ENCODE measurements at places on chromosomes 16 and 17.
A peak's percentile ranks its signal among the peaks of the same experiment; 100 is the strongest.

GRCh38 chr16:54174201-54174600 is 112.4 kb downstream of the IRX3 start:
- H3K27ac ChIP-seq = no peak overlapping the region
- no peaks in the 10 kb centered on the region for H3K4me1 ChIP-seq
- DNase-seq = no peak
- H3K36me3 ChIP-seq = no peaks in the 10 kb centered on the region
- H3K27me3 ChIP-seq = no peaks in the 10 kb centered on the region
- H3K4me3 ChIP-seq = no peak overlapping the region

- no peaks in the 10 kb centered on the region for H3K36me3 ChIP-seq
- no peaks in the 10 kb centered on the region for H3K27me3 ChIP-seq
- no peak for DNase-seq
- no peak overlapping the region for H3K4me3 ChIP-seq
- no peaks in the 10 kb centered on the region for H3K4me1 ChIP-seq
Observed at GRCh38 chr16:23128056-23128455, 21.2 kb downstream of the USP31 start.

- no peak for DNase-seq
- peaks cover 75% of the 10 kb centered on the region for H3K36me3 ChIP-seq
- H3K27me3 ChIP-seq = no peaks in the 10 kb centered on the region
- H3K27ac ChIP-seq = no peak overlapping the region
Observed at GRCh38 chr16:57166951-57167350, 18.9 kb downstream of the PSME3IP1 start.

DNA sequence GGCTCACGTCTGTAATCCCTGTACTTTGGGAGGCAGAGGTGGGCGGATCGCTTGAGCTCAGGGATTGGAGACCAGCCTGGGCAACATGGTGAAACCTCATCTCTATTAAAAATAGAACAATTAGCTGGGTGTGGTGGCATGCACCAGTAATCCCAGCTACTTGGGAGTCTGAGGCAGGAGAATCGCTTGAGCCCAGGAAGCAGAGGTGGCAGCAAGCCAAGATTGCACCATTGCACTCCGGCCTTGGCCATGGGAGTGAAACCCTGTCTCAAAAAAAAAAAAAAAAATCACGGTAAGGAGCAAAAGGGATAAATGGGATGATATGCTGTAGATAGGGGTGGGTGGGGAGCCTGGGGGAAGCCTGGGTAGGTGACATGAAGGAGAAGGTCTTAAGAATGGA is 20.4 kb upstream of the TMEM98 start:
- no peaks in the 10 kb centered on the region for H3K36me3 ChIP-seq
- H3K27me3 ChIP-seq = peaks cover 4% of the 10 kb centered on the region
- no peak overlapping the region for H3K27ac ChIP-seq
- H3K4me3 ChIP-seq = no peak overlapping the region
- DNase-seq = no peak

DNA sequence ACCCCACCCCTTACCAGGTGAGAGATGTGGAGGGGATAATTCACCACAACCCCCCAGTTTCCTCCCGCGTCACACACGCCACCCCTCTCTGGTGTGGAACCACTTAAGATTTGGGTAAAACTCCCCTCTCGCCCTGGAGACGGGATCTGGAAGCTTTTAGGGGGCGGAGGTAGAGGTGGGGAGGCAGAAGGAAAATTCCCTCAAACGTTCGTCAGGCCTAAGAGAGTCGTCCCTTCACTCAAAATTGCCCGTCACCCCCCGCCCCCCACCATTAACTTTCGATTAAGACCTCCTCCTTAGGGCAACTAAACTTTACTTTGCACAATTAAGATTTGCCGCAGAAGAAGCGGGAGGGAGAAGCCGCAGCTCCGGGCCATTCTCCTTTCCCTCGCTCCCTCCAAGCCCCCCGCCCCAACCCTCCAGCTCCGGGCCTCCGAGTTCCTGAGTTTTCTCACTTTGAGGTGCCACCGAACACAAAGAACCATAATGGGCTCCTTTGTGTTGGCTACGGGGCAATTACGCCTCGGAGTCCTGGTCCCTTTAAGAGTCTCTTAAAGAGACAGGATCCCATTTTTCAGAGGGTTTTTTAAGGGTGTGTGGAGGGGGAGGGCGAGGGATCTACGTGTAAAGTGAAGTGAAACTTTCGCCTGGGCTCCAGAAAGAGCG is 985 bp upstream of the FZD2 start:
- H3K27me3 ChIP-seq = no peaks in the 10 kb centered on the region
- peaks cover 20% of the 10 kb centered on the region for H3K4me1 ChIP-seq
- H3K27ac ChIP-seq = peak overlapping the region; percentile 31
- no peaks in the 10 kb centered on the region for H3K36me3 ChIP-seq
- peak; percentile 73 for DNase-seq

DNA sequence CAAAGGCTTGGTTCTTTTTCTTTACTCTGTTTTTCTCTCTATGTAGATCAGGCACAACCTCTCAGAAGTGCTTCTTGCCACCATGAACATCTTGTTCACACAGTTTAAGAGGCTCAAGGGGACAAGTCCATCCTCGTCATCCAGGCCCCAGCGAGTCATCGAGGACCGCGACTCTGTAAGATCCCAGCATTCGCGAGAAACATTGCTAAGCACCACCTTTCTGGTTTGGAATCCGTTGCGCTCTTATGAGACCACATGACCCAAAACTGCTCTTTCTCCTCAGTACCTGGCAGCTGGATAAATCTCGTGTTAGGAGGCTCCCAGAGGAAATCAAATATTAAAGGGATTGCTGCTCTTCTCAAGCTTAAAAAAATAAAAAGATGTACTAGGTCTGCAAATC is 23.3 kb upstream of the SLC12A3 start:
- no peaks in the 10 kb centered on the region for H3K27me3 ChIP-seq
- no peak overlapping the region for H3K4me3 ChIP-seq
- no peak overlapping the region for H3K27ac ChIP-seq
- H3K4me1 ChIP-seq = no peaks in the 10 kb centered on the region
- no peak for DNase-seq
- H3K36me3 ChIP-seq = peaks cover 62% of the 10 kb centered on the region

GRCh38 chr16:81908466-81909262 is 102.6 kb downstream of the SDR42E1 start:
- H3K4me3 ChIP-seq = no peak overlapping the region
- H3K27ac ChIP-seq = no peak overlapping the region
- peaks cover 85% of the 10 kb centered on the region for H3K36me3 ChIP-seq
- no peak for DNase-seq
- no peaks in the 10 kb centered on the region for H3K4me1 ChIP-seq

- H3K4me1 ChIP-seq = peaks cover 4% of the 10 kb centered on the region
- no peaks in the 10 kb centered on the region for H3K36me3 ChIP-seq
- no peaks in the 10 kb centered on the region for H3K27me3 ChIP-seq
- no peak for DNase-seq
- H3K27ac ChIP-seq = no peak overlapping the region
Observed at GRCh38 chr16:47317465-47318240, 143.2 kb downstream of the ITFG1 start.

GRCh38 chr16:10683170-10683569 is 11.6 kb downstream of the TEKT5 start:
- H3K27me3 ChIP-seq = no peaks in the 10 kb centered on the region
- no peak for DNase-seq
- no peaks in the 10 kb centered on the region for H3K4me1 ChIP-seq
- H3K36me3 ChIP-seq = no peaks in the 10 kb centered on the region

GRCh38 chr16:560204-560700 is at the start of gene PRR35:
Gene PRR35 (plus strand): TSS chr16:560394. CDS start chr16:563295, 2,901 bp downstream.
- H3K4me3 ChIP-seq = no peak within 1 kb of the TSS
- H3K27me3 ChIP-seq = no peaks in the 10 kb centered on the region
- H3K36me3 ChIP-seq = no peaks in the 10 kb centered on the region
- H3K4me1 ChIP-seq = peaks cover 6% of the 10 kb centered on the region
- DNase-seq = no peak

GRCh38 chr16:67013823-67014633 is 14.9 kb upstream of the CBFB start:
- H3K36me3 ChIP-seq = no peaks in the 10 kb centered on the region
- peak; percentile 72 for DNase-seq
- H3K4me1 ChIP-seq = peaks cover 12% of the 10 kb centered on the region
- H3K27me3 ChIP-seq = peaks cover 15% of the 10 kb centered on the region
- H3K4me3 ChIP-seq = peak overlapping the region; percentile 52

DNA sequence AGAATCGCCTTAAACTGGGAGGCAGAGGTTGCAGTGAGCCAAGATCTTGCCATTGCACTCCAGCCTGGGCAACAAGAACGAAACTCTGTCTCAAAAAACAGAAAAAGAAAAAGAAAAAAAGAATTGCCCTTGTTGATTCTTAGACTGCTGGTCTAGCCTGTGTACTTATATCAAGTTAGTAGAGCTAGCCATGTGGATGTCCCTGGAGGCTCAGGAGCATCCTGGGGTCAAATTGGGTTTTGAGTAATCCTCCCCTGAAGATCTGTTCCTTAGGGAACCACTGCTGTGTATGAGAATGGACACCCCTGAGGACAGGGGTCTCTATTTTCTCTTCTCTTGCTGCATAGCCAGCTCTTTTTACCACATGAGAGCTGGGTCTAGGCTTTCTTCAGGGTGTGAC is 21.5 kb downstream of the SLC7A6OS start:
- peak overlapping the region; percentile 92 for H3K27ac ChIP-seq
- H3K27me3 ChIP-seq = no peaks in the 10 kb centered on the region
- H3K4me3 ChIP-seq = no peak overlapping the region
- H3K36me3 ChIP-seq = peaks cover 2% of the 10 kb centered on the region
- no peak for DNase-seq

DNA sequence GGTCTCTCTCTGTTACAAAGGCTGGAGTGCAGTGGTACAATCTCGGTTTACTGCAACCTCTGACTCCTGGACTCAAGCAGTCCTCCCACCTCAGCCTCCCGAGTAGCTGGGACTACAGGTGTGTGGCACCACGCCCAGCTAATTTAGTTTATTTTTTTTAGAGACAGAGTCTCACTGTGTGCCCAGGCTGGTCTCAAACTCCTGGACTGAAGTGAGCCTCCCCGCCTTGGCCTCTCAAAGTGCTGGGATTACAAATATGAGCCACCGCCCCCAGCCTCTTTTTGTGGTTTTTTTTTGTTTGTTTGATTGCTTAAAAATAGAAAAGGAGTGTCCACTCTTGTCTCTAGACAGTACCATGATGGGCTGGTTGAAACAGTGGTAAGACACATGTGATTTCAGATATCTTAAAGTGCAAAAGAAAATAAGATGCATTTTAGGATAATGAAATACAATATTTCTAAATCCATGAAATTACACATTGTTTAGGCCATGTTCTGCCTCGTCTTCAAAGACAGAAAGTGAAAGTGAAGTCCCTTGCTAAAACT is 27.4 kb downstream of the KIAA0513 start:
- H3K4me1 ChIP-seq = peaks cover 41% of the 10 kb centered on the region
- H3K4me3 ChIP-seq = peak overlapping the region; percentile 38
- no peaks in the 10 kb centered on the region for H3K36me3 ChIP-seq
- no peaks in the 10 kb centered on the region for H3K27me3 ChIP-seq

DNA sequence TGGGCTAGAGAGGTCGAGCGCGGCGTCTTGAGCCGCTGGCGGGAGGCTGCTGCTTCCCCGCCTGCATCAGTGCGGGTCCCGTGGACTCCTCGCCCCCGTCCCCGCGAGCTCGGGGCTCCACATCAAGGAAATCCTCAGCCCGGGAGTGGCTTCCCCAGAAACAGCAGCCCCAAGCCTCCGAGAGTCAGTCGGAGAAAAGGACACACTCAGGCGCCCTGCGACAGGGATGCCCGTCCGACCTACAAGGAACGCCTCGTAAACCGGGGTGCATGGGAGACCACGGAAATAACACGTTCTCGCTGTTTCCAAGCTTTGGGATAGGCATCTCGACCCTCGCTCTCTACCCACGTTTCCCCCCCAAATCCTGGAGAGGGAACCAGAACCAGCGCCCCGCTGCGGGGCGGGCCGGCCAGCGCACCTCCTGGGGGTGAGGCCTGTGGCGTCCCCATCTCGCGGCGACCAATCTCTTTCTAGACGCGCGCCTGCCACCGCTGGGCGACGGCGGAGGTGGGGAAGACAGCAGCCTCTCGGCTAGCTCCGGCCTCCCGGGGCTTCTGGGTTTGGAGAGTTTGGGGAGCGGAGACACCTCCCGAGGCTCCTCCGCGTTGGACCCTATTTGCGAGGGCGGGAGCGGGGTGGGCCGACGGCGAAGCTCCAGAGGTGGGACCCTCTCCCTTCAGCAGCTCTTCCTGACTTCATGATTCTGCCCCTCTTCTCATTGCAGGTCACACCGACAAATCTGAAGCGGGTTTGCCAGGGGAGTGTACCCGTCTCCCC is 759 bp upstream of the TP53I13 start:
- H3K36me3 ChIP-seq = peaks cover 3% of the 10 kb centered on the region
- peaks cover 42% of the 10 kb centered on the region for H3K4me1 ChIP-seq
- H3K4me3 ChIP-seq = peak overlapping the region; percentile 64
- DNase-seq = peak; percentile 90

GRCh38 chr17:34665150-34665806 is 85.9 kb downstream of the TMEM132E start:
- no peak overlapping the region for H3K27ac ChIP-seq
- no peaks in the 10 kb centered on the region for H3K27me3 ChIP-seq
- no peak overlapping the region for H3K4me3 ChIP-seq
- no peak for DNase-seq

DNA sequence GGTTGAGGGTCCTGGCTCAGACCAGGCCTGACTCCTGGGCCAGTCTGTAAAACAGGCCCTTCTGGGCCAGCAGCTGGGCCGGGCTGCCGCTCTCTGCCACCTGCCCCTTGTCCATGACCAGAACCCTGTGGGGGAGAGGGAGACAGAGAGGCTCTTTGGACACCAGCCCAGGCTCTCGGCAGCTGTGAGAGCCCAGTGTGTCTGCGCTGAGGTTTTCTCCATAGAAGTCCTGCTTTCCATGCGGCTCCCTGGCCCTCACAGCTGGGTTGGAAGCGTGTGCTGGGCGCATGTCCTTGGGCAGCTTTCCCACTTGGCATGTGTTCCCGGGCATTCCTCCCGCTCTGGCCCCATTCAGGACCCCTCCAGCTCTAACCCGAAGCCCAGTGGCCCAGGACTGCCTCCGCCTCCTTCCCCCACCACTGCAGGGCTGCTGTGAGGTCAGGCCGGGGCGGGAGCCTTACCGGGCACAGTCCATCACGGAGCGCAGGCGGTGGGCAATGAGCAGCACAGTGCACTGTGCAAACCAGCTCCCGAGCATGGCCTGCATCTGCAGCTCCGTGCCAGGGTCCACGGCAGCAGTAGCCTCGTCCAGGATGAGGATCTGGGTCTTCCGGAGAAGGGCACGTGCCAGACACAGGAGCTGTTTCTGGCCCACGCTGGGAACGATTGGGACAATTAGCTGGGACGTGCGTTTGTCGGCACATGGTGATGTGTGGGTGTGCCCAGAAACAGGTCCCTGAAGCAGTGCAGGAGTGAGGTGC is 73.0 kb downstream of the ABCC6 start:
- no peak overlapping the region for H3K27ac ChIP-seq
- H3K27me3 ChIP-seq = no peaks in the 10 kb centered on the region
- no peak for DNase-seq
- no peaks in the 10 kb centered on the region for H3K36me3 ChIP-seq

- no peak overlapping the region for H3K4me3 ChIP-seq
- peaks cover 4% of the 10 kb centered on the region for H3K36me3 ChIP-seq
- DNase-seq = no peak
- H3K27ac ChIP-seq = peak overlapping the region; percentile 36
Observed at GRCh38 chr17:1146561-1147265, 33.1 kb downstream of the ABR start.
